Common myeloid progenitor, CD34-positive (primary cell): ENCODE measurements at places on chromosomes 6 and 20.

DNA sequence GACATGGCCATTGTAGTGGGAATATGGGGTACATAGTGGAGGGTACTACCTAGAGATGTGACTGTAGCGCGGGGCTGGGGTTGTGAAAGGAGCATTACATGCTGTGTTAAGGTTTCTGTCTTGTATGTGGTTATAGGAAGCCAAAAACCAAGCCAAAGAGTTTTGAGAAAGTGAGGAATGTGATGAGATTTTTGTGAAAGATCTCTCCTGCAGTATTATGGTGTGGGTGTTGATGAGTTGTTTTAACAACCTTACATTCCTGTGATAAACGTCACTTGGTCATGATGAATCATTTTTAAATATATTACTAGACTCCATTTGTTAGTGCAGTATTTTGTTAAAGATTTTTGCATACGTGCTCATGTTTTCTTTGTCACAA lies 48.9 kb downstream of the ZFAND3 start:
- no peak for DNase-seq

DNA sequence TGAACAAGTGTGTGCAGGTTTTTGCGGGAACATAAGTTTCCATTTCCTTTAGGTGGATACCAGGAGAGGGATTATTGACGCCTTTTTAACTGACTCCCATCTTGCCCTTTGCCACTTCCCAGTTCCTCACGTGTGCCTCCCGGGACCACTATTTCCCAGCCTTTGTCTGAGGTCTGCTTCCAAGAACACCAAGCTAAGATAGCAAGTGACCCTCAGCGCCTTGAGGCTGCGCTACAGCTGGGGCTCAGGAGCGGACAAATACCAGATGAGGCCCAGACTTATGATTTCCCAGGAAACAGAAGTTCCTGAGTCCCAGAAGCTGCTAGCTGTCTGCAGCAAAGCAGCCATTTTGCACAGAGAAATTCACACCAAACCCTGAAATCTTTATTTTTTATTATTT lies 216.7 kb downstream of the SYNDIG1 start:
- DNase-seq = no peak

DNA sequence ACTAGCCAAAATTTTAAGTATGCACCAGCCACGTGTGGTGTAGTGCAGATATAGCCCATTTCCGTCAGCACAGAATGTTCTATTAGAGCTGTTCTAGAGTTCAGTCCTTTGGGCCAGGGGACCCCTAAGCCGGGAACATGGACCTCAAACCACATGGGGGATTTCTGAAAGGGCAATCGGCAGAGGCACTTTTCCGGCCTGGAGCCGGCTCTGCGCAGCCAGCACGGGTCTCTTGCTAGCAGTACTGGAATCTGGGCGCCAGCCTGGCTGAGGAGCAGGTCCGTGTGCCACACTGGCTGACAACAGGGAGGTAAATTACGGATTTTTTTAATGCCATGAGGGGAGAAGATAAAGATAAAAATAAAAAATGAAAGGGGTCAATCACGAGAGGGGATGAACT lies 120.5 kb downstream of the SULF2 start:
- no peak for DNase-seq

- no peak for DNase-seq
These were observed 368.5 kb upstream of the EPHA7 start for GRCh38 chr6:93787841-93788240.

DNA sequence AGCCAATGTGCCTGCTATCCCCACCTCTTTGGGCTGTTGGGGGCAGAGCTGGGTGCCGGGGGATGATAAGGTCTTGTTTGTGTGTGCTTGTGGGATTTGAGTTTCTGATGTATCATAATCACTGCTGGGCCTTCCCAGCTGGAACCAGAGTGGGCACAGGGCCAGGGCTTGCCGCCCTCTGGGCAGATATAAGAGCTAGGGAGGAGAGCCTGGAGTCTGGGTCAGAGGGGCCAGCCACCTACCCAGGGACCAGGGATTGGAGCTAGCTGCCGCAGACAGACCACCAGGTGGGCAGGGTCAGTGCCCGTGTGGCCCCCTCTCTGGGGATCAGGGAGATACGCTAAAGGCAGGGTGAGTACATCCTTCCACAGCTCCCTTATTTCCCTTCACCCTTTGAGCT lies 3.1 kb upstream of the TLDC2 start:
- no peak for DNase-seq

- no peak for DNase-seq
These were observed 12.9 kb upstream of the MCM3 start for GRCh38 chr6:52297433-52297832.

- DNase-seq = no peak
These were observed 7.1 kb downstream of the DUSP22 start for GRCh38 chr6:299104-299980.

DNA sequence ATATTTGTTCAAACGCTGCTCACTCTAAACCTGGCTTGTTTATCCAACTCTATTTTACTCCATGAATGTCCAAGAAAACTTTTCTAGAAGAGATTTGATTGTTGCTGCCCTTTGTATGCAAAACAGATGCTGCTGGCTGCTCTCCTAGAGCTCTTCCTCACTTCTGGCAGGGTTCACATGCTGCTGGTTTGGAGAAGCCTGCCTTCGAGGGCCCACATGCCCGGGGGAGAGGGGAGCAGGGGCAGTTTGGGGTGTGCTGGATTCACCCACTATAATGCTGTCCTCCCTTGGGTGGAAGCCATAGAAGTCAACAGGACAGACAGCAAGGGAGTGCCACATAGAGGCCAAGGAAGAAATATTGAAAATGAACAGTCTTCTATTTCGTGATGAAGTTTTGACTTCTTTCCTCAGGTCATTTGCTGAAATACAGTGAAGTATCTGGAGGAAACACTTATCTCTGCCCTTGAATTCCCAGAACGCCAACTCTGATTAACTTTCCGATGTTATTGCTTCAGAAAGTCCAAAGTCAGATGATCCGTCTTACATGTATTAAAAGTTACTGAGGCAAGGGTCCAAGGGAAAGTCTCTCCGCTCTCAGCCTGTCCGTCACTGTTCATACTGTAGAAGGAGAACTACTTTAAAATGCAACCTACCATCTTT lies 32.4 kb downstream of the LY86 start:
- no peak for DNase-seq

DNA sequence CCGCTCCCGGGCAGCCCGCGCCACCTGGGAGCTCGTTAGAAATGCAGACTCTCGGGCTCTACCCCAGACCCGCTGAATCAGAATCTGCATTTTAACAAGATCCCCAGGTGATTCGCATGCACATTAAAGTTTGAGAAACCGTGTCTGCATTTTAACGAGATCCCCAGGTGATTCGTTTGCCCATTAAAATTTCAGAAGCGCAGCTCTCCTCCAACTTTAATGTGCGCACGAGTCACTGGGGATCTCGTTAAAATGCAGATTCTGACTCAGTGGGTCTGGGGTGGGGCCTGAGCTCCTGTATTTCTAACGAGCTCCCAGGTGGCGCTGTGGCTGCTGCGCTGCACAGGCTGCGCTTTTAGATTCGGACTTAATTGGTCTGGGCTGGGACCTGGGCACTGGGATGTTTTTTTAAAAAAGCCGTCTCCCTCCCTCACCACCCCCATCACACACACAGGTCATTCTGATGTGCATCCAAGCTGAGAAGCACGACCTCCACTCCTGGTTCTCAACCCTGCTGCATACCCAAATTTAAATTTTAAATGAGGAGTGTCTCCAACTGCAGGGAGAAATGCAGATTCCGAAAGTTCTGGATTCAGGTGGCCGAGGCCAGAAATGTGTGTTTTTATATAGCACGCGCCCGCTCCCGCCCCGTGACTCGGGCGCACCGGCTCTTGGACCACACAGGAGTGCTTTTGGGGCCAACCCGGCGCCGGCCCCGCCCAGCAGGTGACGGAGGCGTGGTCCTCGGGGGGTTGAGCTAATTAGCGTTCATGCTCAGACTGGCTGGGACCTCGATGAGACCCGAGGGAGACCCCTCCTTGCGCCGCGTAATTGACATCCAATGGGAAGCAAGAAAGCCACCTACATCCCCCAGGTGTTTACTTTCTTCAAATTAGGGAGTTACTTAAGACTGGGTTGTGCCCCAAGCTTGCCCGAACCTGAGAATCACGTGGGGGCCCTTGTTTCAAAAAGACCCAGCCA lies 85.8 kb downstream of the ZFP64 start:
- no peak for DNase-seq

DNA sequence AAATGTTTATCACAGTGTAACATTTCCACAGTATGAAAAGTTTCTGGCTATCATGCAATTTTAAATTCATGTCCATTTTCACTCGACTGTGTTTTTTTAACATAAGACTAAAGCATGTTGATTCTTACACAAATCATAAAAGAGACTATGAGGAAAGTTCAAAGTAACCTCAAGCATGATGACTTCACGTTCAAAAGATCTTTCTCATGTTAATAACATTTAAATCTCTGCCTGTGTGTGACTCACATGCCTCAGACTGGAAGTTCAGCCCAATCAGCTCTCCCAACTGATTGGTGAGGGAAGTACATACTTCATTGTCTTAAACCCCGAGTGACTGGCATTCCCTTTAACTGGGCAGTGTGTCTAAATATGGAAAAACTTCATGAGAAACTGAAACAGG lies 37.4 kb downstream of the ATXN1 start:
- no peak for DNase-seq

DNA sequence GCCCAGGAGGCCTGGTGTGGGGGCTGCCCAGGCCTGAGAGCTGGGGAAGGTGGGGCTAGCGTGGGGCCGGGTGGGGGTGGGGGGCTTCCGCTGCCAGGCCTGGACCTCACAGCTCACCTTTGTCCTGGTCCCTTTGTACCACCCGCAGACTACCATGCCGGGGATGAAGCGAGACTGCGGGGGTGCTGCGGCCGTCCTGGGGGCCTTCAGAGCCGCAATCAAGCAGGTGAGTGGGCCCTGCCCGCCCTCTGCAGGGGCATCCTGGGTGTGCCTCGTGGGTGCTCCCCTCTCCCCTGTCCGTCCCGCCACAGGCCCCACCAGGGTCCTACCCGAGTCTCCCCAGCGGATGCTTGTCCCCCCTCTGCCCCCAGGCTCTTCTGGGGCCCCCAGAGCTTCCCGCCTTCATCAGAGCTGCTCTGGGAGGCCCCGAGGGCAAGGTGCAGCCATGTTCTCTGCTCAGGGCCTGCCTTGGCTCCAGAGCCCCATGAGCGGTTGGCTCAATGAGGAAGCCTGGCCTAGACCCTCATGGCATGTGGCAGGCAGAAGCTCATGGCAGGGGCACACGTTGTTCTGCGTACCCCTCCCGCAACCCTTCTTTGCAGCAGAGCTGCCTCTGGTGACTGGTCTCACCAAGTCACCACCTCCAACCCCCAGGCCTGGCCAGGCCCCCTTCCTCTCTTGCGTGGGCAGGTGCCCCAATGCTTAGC lies 14.5 kb downstream of the NPEPL1 start:
- DNase-seq = no peak

- no peak for DNase-seq
These were observed 42.1 kb upstream of the FAM83D start for GRCh38 chr20:38883981-38884733.

DNA sequence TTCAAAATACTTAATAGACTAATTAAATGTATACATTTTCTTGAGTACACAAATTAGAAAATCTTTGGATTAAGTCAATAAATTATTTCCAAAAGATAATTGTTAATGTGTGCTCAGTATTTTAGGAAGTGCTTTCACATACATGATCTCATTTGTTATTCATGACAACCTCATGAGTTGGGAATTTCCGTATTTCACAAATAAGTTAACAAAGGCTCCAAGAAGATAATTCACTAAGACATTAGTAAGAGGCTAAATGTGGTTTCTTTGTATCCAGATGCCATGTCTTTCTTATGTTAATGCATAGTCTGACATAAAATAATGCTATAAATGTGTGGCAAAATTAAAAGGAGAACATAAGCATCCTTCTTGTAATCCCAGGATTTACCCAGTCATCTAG lies 79.5 kb upstream of the TCF21 start:
- no peak for DNase-seq

DNA sequence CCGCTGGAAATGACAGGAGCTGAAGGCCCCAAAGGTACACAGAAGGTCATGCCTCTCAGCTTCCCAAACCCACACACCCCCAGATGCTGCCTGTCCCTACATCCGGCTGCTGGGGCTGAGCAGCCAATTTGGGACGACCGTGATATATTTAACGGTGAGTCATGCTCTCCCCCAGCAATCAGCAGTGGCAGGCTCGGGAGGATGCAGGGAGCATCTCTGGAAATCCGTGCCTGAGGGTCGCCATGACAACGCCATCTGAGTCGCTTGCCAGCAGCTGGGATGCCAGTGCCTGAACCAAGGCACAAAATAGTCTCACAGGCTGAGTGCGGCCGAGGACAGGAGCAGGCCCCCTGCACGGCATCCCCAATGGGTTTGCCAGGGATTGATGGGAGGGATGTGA lies 57.9 kb downstream of the KCNB1 start:
- no peak for DNase-seq

- no peak for DNase-seq
These were observed 155.1 kb downstream of the AIG1 start for GRCh38 chr6:143215771-143216170.

DNA sequence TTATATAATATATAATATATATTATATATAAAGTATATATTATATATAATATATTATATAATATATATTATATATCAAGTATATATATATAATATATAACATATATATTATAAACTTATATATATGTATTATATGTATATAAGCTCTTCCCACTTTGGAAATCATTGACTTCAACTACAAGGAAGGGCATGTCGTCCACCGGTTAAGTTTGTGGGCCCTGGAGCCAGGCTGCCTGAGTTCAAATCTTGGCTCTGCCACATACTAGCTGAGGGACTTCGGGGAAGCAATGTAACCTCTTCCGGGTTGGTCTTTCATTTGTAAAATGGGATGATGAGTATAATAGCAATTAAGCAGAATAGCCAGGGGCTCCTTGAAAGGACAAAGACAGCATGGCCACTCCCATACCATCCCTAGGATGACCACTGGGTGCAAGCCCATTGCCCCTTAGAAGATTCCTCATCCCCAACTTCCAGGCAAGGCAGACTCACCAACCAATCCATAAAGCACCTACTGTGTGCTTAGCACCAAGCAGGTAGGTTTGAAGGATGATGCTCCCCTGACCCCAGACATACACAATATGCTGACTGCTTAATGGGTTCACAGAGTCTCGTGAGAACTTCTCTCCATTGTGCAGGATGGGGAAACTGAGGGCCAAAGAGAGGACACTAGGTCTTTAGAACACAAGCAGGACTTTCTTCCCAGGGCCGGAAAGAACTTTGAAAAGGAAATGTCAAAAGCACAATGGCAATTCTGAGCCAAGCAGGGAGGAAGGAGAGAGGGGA lies 163.2 kb downstream of the MRPL14 start:
- DNase-seq = no peak

- DNase-seq = no peak
These were observed 633.3 kb downstream of the MAFB start for GRCh38 chr20:40055711-40056110.

DNA sequence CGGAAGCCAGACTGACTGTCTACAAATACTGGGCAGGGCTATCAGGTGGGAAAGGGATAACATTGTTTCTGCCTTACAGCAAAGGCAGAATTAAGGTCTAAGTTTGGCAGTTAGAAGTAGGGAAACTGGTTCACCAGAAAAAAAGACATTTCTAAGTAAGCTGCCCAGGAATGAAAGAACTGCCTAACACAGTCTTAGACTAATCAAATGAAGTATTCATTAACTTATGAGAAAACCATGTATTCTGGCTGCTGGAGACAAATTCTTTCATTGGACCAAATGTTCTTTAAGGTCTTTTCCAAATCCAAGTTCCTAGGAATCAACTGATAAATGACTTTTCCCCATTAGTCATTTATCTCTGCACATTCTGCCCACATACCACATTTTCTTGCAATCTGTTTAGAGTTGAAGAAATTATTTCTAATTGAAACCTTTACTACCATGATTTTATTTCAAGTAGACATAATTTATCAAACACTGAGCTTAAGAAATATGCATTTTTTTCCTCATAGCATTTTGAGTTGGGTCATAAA lies 120.3 kb upstream of the OGFRL1 start:
- DNase-seq = no peak
